ENCODE measurements at places on chromosomes 1 and 21. TPM values are rescaled to one million over a fixed set of nuclear protein-coding genes. Genes with fewer than 3 reads are reported as not detected.

The FOXD2 gene
- total RNA-seq: 0.05 TPM

The SPRR5 gene
- not detected for total RNA-seq

The IVL gene
- total RNA-seq: not detected

The PLXNA2 gene
- 8.6 TPM for total RNA-seq

The SLC44A5 gene
- total RNA-seq: 0.10 TPM

The UMODL1 gene
- not detected for total RNA-seq

The SLC16A4 gene
- 38.2 TPM for total RNA-seq

The TNFRSF25 gene
- total RNA-seq: 38.2 TPM

The KCNAB2 gene
- total RNA-seq: 1.8 TPM

The SHE gene
- not detected for total RNA-seq

The REN gene
- total RNA-seq: not detected

The CAMK1G gene
- not detected for total RNA-seq
